Right lobe of liver (tissue), 6 donors: ENCODE measurements at places on chromosomes 5 and 9. TPM values are rescaled to one million over a fixed set of nuclear protein-coding genes. Genes with fewer than 3 reads are reported as not detected.

Gene EDIL3
- total RNA-seq, result 0.84 TPM

- no peak for DNase-seq
- H3K36me3 ChIP-seq, result no peaks in the 10 kb centered on the region
- no peaks in the 10 kb centered on the region for H3K27me3 ChIP-seq
Observed at GRCh38 chr5:133843911-133844310, 124.5 kb downstream of the C5orf15 start.

Gene ZNF618
- 2.9 TPM for total RNA-seq

Gene GMCL2
- not detected for total RNA-seq

- no peak for DNase-seq
- no peaks in the 10 kb centered on the region for H3K4me1 ChIP-seq
Observed at GRCh38 chr5:167903659-167904058, 387.8 kb upstream of the WWC1 start.

DNA sequence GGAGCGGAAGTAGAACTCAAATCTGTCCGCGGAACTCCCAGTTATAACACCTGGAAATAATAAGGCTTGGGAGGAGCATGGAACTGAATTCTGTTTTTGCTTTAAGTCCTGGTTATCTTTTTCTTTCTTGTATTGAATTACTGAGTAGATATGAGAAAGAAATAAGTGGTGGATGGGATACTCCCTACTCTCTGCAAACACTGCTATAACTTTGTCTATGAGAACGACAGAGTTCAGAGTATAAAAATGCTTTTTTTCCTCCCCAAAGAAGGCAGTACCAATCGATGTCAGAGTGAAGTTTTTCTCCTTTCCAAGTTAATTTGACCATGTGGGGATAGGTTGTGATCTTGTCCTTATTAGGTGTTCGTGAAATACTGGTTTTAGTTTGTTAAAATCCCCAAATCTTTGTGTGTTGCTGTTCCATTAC lies 1.2 kb downstream of the RIC1 start:
- H3K4me3 ChIP-seq, result peak overlapping the region; percentile 94
- DNase-seq, result no peak
- H3K36me3 ChIP-seq, result no peaks in the 10 kb centered on the region
- no peaks in the 10 kb centered on the region for H3K27me3 ChIP-seq
- H3K4me1 ChIP-seq, result no peaks in the 10 kb centered on the region
- peak overlapping the region; percentile 86 for H3K27ac ChIP-seq

- no peaks in the 10 kb centered on the region for H3K4me1 ChIP-seq
- peaks cover 59% of the 10 kb centered on the region for H3K27me3 ChIP-seq
Observed at GRCh38 chr9:21974722-21975409, 19.3 kb downstream of the CDKN2A start.

DNA sequence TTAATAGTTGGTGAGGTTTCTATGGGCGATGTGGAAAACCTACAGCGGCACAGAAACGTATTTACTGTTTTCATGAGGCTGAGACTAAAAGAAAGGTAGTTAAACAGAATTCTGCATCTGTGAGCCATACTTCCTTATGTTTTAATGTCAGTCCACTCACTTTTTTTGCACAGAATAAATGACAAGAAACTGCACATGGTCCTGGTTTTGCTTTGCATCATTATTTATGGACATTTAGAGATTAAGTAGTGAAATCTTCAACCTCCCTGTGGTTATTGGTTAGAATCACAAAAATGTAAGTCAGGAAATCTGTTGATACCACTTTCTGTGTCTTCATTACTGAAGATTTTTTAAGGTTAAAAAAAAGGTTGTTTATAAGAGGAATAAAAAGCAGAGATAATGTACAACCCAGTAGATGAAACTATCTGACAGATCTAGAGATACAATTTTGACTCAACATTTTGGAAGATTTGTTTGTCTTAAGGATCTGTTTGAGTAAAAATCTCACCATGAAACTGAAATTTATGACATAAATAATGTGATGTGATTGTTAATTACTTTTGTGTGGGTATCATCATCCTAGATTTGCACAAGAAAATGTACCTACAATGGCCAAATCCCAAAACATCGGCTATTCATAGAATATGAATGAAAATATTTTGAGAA lies 2.4 kb downstream of the PRR16 start:
- H3K4me1 ChIP-seq, result no peaks in the 10 kb centered on the region
- no peak for DNase-seq
- no peak overlapping the region for H3K4me3 ChIP-seq
- H3K27ac ChIP-seq, result no peak overlapping the region
- peaks cover 18% of the 10 kb centered on the region for H3K27me3 ChIP-seq
- H3K36me3 ChIP-seq, result no peaks in the 10 kb centered on the region

DNA sequence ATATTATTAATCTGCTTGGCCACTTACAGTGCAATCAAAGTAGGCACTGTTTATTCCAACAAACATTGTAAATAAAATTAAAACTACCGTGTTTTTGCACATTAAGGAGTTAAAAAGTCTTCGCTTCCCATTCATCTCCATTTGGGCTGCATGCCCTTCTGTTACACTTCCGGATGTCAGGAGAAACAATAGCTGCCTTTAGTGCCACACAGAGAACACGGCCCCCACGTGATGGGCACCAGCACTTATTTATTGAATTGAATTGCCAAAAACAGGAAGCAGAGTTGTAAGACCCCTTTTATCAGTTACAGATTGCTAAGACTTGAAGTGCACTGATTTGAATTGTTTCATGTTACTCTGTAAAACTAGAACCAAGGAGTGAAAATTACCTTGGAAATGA lies 80.4 kb downstream of the LHFPL2 start:
- no peaks in the 10 kb centered on the region for H3K27me3 ChIP-seq
- no peak overlapping the region for H3K27ac ChIP-seq
- no peak overlapping the region for H3K4me3 ChIP-seq
- no peak for DNase-seq
- H3K36me3 ChIP-seq, result no peaks in the 10 kb centered on the region

DNA sequence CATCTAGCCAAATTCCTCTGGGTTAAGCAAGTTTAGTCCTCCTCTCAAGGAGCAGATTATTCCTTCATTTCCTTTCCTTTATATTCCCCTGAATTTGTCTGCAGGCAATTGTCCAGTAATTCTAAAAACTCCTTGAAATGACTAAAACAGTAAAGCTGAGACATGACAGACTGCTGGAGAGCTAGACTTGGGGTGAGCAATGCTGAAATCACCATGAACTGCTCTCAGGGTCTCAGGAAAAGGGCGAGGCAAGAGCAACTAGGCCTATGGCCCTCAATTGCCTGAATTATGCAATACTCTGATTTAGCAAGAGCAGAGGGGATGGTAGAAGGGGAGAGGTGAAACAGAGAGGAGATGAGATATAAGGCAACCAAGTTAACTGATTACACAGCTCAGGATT lies 172.9 kb upstream of the NREP start:
- H3K4me3 ChIP-seq, result no peak overlapping the region
- no peaks in the 10 kb centered on the region for H3K27me3 ChIP-seq
- H3K36me3 ChIP-seq, result no peaks in the 10 kb centered on the region
- H3K4me1 ChIP-seq, result no peaks in the 10 kb centered on the region

Gene SLIT3
- 0.50 TPM for total RNA-seq

DNA sequence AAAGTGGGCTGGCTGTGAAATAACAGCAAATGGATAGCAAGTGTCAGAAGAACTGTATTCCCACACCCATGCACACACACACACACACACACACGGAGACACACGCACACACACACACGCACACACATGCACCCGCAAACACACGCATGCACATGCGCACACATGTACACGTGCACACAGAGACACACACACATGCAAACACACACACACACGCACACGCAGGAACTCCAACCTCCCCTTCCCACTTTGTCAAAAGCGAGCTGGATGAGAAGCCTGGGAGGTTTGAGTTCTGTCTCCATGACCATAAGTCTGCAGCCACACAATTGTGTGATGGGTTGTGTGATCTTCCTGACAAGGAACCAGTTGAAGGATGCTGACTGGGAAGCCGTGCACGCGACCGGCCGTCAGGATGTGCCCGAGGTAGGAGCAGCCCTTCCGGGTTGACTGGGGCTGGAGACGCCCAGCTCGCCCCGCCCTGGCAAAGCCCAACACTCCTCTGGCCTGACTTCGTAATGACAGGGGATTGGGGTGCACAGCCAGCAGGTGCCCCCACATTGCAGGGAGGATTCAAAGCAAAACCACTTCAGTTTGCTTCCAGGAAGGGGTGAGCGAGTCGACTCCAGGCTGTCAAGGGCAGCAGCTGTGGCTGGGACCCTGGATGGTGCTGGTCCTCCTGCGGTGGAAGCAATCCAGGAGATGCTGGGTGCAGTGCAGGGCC lies 29.3 kb upstream of the NKD2 start:
- no peaks in the 10 kb centered on the region for H3K4me1 ChIP-seq
- H3K36me3 ChIP-seq, result no peaks in the 10 kb centered on the region
- H3K27ac ChIP-seq, result no peak overlapping the region
- H3K27me3 ChIP-seq, result no peaks in the 10 kb centered on the region
